ENCODE measurements at places on chromosomes 6 and 20.

GRCh38 chr6:11188161-11188915 is 44.1 kb downstream of the NEDD9 start:
- no peak for DNase-seq

GRCh38 chr20:48635791-48636267 is 192.0 kb downstream of the PREX1 start:
- DNase-seq, result peak; percentile 46

GRCh38 chr6:155373276-155373675 is 59.0 kb upstream of the TFB1M start:
- DNase-seq, result no peak

GRCh38 chr6:130967502-130968445 is 95.3 kb downstream of the EPB41L2 start:
- DNase-seq, result peak; percentile 58

DNA sequence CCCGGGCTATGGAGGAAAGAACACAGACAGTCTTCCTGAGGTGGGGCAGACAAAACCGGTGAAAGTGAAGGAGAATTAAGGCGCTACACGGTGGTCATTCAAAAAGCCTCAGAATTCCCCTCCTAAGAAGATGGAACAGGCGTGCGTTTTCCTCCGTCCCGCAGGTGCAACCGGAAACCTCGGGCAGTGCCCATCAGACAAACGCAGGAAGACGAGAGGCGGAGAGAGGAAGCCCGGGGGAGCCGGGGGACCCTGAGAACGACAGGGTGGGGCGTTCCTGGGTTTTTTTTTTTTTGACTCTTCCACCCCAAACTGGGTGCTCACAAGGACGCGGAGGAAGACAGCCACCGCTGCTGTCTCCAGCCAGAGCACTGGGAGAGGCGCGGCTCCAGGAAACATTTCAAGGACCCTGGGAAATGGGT is 25.4 kb downstream of the TTLL2 start:
- no peak for DNase-seq

DNA sequence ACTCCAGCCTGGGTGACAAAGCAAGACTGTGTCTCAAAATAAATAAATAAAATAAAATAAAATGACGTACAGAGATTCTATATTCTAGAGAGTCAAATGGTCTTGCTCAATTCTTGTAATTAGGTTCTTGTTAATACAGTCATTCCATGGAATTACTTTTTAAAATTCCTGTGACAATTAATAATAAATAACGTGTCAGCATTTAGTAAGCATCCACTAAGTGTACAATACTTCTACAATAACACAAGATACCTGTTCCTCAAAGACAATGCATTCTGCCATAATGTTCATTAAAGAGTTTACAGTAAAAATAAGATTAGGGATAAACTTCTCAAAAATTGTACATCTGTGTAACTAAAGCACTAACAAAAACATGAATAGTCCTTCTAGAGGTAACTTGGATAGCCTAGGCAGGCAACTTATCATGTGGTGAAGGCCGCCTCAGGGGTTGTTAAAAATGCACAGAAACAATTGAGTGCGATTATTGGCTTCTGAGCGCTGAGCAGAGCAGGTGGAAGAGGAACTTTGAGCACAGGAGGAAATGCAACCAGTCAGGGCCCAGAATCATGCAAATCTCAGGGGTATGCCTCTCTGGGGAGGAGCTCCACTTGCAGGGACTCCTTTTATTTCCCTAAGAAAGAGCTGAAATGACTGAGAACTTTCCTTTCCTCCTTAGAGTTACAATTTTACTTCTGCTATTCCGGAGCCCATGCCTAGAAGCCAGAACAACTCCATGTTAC is 37.1 kb downstream of the QRSL1 start:
- DNase-seq, result no peak

DNA sequence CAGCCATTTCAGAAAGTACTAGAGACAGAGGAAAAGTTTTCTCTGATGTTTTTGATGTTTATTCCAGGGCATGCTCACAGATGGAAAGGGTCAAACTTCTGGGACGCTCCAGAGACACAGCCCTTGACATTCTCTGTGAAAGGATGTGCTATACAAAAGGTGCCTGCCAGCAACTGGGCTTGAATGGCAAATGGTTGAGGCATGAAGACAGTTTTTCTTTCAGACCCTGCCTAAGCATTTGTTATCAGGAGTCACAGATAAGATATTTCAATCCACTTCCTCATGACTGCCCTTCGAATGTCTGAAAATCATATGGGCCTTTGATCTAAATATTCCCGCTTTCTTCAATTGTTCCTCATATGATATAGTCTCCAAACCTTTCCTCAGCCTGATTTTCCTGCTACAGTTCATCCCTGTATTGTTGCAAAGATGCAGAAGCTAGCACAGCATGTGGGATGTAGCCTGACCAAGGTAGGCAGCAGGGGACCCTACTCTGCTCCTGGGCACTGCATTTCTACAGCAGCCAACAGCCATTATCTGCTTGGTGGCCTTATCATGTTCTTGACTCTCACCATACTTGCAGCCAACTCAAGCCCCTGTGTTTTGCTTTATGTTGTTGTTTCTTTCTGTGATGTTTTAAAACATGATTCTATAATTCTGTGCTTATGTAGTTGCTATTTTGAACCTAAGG is 14.6 kb upstream of the TXLNB start:
- DNase-seq, result no peak

GRCh38 chr20:25457886-25458680 is 50.6 kb downstream of the GINS1 start:
- DNase-seq, result no peak

GRCh38 chr6:148218542-148219258 is 123.9 kb upstream of the SASH1 start:
- peak; percentile 27 for DNase-seq

- peak; percentile 61 for DNase-seq
Observed at GRCh38 chr20:5608442-5609161, 141.6 kb upstream of the SHLD1 start.

DNA sequence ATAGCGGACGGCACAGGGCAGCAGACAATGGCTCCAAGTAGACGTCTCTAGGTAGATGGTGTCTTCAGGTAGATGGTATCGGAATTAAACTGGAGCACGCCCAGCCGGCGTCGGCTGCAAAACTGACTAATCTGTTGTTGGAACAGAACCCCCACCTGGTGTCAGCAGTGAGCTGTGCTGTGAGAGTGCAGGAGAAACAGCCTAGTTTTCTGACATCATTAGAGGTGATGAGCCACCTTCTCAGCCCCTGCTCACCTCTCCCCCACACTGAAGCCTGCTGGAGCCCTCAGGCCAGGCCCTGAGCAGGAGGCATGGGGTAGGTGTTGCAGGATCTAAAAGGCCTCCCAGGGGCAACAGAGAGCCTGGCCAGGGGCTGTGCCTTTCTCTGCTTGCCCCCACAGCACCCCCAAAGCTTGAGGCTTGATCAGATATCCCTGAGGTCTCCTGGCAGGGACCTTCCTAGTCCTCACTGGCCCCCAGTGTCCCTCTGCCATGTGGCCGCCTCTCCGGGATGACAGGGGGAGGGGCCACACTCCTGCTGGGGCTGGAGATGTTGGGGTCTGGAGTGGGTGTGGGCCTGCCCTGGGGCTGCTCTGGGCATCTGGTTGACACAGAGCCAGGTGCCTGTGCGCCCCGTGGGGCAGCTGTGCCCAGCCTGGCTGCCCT is 6.9 kb upstream of the HELZ2 start:
- peak; percentile 35 for DNase-seq

- peak; percentile 69 for DNase-seq
Observed at GRCh38 chr20:47606983-47607613, 105.4 kb downstream of the NCOA3 start.

- peak; percentile 51 for DNase-seq
Observed at GRCh38 chr20:49268600-49269365, 9.1 kb downstream of the ZNFX1 start.

DNA sequence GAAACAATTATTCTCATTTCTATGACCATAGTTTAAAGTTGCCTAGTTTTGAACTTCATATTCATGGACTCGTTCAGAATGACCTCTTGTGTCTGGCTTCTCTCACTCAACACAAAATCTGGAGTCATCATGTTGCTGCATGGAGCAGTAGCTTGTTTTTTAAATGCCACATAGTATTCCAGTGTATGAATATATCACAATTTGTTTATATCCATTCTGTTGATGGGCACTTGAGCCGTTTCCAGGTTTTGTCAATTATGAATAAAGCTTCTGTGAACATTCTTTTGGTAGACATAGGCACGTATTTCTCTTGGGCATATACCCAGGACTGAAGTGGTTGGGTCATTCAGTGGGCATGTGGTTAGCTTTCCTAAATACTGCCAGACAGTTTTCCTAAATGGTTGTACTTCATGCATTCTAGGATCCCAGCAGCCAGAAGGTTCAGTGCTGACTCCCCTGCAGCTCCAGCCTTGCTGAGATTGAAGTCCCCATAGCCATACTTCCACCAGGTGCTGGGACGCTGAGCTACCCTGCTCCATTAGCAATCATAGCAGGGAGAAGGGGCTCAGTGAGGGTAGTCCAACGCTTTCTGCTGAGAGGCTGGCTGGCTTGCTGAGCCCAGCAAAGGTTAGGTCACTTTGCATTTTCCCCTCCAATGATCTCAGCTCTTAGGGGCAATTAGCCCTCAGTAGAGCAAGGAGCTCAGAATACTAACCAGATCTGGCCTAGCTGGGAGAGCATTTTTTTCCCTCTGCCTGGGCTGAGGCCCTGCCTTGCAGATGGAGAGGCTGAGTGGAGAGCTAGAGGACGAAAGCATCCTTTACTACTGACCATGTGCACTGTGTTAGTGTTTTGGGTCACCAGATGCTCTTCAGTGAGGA is 35.7 kb upstream of the CTNNBL1 start:
- DNase-seq, result no peak

- no peak for DNase-seq
Observed at GRCh38 chr6:107304421-107305025, 154.8 kb downstream of the PDSS2 start.

DNA sequence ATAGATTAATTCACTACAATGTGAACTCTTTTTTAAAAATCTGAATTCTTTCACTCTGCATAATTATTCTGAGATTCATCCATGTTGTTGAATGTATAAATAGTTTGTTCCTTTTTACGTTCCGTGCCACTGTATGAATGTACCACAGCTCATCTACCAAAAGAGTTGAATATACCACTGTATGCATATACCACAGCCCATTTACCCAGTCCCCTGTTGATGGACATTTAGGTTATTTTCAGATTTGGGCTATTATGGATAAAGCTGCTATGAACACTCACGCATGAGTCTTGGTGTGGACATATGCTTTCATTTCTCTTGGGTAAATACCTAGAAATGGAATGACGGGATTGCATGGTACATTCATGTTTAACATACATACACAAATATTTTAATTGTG is 28.2 kb downstream of the PNPLA1 start:
- no peak for DNase-seq

DNA sequence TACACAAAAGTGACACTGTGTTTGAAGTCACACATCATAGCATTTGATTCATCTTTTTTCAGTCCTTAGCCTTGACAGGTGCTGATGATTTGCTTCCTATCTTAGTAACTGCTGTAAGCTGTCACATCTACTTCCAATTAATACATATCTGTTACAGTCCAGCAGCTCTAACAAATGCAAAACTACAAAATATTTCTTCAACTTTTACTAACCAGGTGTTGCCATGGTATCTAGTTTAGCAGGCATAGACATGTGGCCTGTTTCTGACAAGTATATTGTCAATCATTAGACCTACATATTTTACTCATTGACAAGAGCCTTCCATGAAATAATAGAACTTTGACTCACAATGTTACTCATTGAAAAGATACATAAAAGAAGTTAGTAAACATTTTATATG is 1159.7 kb downstream of the GRIK2 start:
- DNase-seq, result no peak

DNA sequence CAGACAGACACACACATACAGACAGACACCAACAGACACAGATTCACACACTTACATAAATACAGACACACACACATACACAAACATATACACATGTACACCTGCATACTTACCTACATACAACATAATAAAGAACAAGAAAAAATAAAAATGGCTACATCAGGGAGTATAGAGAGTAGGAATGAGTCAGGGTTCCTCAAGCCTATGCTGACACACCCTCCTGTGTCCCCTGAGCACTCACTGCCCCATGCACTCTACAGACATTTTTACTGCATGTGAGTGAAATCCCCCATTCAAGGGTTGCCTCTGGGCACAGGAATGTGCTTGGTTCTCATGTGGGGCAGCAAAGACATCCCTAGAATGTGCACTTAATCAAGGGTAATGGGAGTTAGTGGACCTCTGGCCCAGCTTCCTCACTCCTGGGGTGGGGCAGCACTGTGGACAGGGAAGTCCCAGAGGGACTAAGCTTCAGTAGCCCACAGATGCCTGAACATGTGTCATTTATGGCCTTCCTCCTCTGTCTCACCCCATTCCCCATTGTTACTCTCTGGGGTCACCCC is 185.9 kb upstream of the FOXA2 start:
- no peak for DNase-seq

GRCh38 chr6:82711971-82712370 is 348.4 kb downstream of the TPBG start:
- peak; percentile 66 for DNase-seq

DNA sequence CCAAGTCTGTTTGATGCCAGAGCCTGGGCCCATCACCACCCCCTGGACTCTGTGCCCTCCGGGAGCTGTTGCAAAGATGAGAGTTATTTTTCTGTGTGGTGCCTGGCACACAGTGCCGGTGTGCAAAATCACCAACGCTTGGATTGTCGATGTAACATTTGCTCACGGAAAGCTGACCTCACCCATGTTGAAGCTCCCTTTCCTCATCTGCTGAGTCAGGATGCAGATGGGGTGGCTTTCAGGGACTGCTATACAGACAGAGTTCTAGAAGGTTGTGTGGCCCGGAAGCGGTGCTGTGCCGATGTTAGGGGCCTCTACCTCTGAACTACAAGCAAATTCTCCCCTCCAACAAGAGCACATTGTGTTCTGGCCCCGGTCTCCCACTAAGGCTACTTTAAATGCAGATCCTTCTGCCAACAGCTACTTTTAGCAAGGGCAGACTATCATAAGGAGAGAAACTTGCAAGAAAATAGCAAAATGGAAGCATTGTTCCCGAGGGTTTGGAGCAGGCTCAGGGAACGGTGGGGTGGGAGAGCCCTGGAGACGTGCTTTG is 34.0 kb downstream of the EYA2 start:
- peak; percentile 53 for DNase-seq

DNA sequence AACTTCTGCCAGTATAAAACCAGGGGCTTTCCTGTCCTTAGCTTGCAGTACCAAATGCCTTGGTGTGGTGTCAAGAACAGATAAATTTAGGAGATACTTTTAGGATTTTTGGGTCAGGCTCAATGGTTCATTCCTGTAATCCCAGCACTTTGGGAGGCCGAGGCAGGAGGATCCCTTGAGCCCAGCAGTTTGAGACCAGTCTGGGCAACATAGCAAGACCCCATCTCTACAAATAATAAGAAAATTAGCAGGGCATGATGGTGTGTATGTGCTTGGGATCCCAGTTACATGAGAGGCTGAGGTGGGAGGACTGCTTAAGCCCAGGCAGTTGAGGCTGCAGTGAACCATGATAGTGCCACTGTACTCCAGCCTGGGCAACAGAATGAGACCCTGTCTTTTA is 3.2 kb upstream of the ZBTB12 start:
- no peak for DNase-seq

DNA sequence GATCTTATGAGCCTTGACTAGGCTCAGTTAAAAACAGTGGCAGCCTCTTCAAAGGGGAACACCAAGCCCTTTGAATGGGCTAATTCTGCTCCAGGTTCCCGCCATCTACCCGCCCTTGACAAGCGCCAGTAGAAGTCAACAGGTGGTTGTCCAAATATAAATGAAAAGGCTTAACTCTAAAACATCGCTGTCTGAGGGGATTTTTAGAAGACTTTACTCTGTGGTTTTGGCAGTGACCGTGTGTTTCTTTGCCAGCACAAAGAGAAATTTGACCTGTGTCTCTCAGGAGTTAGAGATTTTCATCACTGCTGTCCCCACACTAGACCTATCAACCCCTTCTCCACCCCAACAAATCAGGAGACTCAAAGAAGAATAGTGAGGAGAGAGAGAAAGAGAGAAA is 19.8 kb upstream of the SIM1 start:
- no peak for DNase-seq

Data from fibroblast of the aortic adventitia (primary cell).